ENCODE measurements at places on chromosomes 1 and 21.
A peak's percentile ranks its signal among the peaks of the same experiment; 100 is the strongest.

- DNase-seq, result no peak
Observed at GRCh38 chr1:206664740-206665139, 20.0 kb upstream of the MAPKAPK2 start.

DNA sequence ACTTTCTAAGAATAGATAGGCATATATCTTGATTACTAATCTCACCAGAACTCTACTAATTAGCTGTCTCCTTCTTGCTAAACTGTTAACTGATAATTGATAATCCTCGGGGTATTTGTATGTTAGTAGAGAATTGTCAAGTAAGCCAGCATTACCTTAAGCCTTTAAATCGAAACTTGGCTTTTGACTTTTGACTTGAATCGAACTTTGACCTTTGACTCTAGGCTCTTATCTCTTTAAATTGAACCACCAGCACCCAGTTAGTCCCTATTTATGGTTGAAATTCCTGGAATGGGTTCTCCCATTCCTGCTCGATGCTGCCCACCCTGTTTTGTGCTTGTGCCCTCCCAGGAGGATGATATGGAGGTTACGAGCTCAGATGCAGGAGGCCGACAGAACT is 244.4 kb downstream of the TGFB2 start:
- DNase-seq, result no peak

GRCh38 chr1:76012341-76013205 is 62.0 kb upstream of the ST6GALNAC3 start:
- DNase-seq, result no peak

DNA sequence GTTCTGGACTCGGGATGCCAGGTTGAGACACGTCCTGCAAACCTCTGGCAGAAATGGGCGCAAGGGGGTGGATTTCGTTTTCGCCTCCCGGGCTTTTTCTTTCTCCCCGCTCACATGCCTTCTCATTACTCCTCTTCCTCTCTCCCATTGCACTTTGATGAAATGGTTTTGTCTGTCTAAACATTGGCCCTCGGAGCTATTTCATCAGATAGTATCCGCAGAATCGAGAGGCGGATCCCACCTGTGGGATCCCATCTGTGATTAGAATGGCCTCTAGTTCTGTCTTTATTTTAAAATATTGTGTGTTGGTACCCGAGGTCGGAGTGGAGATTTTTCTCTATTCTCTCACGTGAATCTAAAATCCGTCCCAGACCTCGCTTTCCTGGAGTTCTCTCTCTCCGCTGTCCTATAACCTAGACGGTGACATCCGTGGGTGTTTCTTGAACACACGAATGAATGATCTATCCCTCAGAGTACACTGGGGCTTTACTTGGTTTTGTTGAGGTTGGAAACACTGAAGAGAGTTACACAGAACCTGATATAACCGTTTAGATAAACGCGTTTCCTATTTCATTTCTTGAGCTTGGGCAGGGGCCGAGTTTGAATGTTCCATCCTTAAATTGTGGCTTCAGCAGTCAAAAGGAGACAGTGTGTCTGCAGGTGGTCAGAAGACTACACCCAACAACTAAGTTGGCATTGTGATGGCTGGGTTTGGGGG is 2.0 kb downstream of the EDARADD start:
- no peak for DNase-seq

- no peak for DNase-seq
Observed at GRCh38 chr21:24200052-24200451, 1407.2 kb downstream of the MRPL39 start.

- peak; percentile 32 for DNase-seq
Observed at GRCh38 chr1:42682739-42683531, 717 bp downstream of the YBX1 start.
